ENCODE measurements at places on chromosomes 2 and 18.

- no peak for DNase-seq
These were observed 1.2 kb downstream of the FN1 start for GRCh38 chr2:215434447-215435279.

- DNase-seq: no peak
These were observed 766 bp downstream of the MFF start for GRCh38 chr2:227325839-227326195.

DNA sequence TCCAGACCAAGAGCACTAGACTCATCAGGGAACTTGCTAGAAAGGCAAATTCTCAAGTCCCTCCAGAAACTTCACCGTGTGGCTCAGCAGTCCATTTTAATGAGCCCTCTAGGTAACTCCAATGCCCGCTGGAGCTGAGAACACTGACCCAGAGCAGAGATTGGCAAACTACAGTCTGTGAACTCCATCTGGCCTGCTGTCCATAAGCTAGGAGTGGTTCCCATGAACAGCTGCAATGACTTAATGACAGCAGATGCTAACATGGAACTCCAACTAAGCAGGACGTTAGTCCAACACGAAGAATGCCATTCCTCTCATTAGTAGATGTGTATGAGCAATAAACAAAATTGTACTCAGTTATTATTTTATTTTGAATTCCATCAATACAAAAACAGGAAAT lies 371.9 kb downstream of the STK39 start:
- no peak for DNase-seq

GRCh38 chr2:237060534-237061312 lies 25.0 kb upstream of the COPS8 start:
- no peak for DNase-seq

DNA sequence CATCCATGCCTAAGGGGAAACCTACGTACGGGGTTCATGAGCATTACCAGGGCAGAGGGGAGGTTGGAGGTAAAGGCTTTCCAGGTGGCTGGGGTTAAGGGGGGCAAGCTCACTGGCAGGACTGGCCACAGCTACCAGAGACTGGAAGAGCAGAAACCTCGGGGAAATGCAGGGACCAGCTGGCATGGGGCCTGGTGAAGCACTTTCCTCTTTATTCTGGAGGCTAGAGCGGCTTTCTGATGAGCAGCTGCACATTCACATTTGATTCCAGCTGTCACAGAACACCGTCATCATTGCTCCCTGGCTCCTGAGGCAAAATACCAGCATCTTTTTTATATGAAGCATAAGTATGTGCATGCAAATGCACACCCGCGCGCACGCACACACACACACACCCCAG lies 28.7 kb upstream of the LRRC30 start:
- DNase-seq: no peak

DNA sequence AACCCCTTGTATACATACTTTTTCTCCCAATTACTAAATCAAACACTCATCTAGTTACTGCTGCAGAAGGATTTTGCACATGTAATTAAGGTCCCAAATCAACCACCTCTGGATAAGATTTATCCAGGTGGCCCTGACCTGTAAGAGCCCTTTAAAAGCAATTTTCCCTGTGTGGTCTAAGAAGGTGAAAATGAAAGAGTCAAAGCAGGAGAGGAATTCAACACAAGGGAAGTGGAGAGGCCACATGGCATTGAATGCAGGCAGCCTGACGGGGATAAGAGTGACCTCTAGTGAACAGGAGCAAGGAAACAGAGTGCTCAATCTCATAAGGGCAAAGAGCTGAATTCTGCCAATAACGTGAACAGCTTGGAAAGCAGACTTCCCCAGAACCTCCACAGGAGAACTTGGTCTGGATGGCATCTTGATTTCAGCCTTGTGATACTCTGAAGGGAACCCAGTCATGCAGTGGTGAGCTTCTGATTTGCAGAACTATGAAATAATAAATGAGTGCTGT lies 27.2 kb downstream of the PPP3R1 start:
- DNase-seq: no peak

DNA sequence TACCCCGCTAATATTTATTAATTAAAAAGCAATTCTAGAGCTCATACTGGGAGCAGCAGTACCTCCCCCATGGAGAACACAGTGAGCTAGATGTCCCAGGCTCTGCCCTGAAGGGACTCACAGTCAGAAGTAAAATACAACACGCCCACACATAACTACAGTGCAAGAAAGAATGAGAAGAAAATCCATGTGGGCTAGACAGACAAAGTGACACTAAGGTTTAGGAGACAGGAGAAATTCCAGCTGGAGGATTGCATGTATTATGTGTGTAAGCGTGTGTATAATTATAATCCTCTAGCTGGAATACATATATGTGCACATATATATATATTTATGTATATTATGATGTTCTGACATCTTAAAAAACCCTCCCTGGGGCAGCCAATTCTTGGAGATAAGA lies 15.7 kb downstream of the SOWAHC start:
- no peak for DNase-seq

GRCh38 chr18:62850619-62851306 lies 135.4 kb downstream of the PHLPP1 start:
- no peak for DNase-seq

GRCh38 chr18:48569915-48570264 lies 31.1 kb downstream of the CTIF start:
- DNase-seq: no peak

DNA sequence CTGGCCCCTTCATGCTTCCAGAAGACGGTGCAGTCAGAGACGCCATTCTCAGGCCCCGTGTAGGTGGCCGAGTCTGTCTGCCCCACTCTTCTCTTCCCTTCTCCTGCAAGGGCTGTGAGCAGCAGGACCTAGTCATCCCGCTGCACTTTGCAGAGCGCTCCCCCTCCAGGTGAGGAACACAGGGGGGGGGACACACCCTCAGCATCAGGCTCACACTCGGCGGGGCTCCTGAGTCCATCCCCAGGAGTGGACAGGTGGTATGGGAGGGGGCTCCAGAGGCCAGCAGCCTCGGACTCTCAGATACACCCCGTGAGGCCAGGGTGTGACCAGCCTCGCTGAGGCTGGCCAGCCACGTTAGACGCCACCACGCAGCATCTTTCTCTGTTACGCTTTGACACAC lies 460.5 kb upstream of the MYT1L start:
- no peak for DNase-seq

GRCh38 chr2:43333656-43334144 lies 107.3 kb upstream of the ZFP36L2 start:
- no peak for DNase-seq

DNA sequence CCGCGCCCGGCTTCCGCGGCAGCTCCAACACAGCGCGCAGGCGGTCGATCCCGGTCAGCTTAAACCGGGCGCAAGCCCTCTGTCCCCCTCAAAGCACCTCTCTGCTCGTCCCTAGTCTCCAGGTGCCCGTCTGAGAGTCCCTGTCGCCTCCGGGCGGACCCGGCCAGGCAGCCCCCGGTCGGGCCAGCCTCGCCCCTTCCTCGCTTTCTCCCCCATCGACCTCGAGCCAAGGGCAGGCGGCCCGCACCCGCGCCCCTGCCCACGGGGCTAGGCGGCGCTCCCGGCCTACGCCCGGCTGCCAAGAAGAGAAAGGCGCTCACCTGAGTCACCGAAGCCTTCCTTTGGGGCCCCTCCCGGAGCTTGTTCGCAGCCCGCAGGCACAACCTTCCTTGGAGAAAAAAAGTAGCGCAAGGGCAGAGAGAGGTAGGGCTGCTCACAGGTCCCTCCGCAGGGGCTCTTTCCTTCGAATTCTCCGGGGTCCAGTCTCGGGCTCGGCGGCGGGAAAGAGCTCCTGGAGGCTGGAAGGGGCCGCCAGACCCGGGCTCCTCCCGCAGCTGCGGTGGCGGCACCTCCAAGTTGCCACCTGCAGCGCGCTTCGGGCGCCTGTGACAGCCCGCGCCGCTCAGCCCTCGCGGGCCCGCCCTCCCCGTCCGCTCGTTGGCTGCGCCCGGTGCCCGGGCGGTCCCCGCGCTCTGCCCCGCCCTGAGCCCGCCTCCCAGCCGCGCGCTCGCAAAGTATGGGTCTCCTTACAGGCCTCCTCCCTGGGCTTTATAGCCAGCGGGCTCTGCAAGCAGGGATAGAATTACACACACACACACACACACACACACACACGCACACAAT lies 86.5 kb upstream of the EPB41L3 start:
- no peak for DNase-seq

DNA sequence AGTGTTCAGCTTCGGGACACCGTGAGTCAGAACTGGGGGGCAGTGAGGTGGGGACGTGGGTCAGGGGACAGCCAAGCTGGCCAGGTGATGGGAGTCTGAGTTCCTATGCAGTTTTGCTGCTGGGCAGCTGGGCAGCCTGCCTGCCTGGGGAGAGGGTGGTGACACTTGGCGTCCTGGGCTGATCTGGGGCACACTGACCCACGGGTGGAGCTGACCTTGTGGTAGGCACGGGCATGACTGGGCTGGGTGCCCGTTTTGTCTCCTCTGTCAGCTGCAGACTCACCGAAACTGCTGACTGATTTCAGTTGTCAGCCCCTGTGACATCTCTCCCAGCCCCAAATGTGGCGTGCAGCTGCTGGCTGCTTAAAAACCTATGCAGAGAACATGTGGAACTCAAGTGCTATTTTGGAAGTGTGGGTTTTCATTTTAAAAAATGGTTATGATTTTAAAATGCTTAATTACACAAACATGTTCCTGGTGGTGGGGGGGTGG lies 32.6 kb upstream of the E2F6 start:
- DNase-seq: no peak

- no peak for DNase-seq
These were observed 957.8 kb downstream of the SLC4A3 start for GRCh38 chr2:220585241-220585640.

DNA sequence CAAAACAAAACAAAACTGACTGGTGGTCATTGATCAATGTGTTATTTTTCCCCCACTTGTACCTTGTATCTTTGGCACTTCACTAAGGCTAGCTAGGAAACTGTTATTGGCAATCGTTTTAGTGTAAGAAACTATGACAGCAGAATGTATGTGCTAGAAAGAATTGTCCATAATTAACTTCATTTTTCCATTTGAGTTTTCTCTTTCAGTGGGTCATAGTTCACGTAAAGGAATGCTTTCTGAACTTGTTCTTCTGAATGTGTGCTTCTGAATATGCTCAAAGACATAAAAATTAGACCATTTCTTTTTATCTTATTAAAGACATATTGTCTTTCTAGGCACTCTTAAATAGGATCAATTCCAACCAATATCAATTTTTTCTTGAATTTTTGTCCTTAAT lies 132.2 kb downstream of the ASXL3 start:
- no peak for DNase-seq

- no peak for DNase-seq
These were observed 37.8 kb downstream of the CYP26B1 start for GRCh38 chr2:72109904-72110303.

- no peak for DNase-seq
These were observed 71.3 kb downstream of the FMNL2 start for GRCh38 chr2:152406119-152406835.

DNA sequence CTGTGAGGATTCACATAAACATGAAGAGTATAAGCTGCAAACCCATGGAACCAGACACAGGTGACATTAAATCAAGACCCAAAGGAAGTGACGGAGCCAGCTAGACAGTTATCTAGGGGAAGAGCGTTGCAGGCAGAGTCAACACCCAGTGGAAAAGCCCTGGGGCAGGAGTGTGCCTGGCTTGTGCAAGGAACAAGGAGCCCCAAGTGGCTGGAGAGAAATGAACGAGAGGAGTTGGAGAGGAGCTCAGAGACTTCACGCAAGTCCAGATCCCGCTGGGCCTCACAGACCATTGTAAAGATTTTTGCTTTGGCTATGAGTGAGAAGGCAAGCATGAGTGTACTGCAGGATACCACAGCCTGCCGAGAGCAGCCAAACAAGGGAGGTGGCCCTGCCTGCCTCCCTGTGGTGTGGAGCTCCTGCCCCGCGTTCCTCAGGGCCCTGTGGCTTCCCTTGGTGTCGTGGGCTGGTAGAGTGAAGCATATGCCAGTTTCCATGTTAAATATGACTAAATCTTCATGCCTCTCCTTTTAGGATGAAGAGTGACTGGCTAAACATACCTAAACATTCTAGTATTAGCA lies 88.2 kb downstream of the SP3 start:
- DNase-seq: no peak
